H7 (cell line): ENCODE measurements at places on chromosomes 7 and 10. TPM values are rescaled to one million over a fixed set of nuclear protein-coding genes. Genes with fewer than 3 reads are reported as not detected.

DNA sequence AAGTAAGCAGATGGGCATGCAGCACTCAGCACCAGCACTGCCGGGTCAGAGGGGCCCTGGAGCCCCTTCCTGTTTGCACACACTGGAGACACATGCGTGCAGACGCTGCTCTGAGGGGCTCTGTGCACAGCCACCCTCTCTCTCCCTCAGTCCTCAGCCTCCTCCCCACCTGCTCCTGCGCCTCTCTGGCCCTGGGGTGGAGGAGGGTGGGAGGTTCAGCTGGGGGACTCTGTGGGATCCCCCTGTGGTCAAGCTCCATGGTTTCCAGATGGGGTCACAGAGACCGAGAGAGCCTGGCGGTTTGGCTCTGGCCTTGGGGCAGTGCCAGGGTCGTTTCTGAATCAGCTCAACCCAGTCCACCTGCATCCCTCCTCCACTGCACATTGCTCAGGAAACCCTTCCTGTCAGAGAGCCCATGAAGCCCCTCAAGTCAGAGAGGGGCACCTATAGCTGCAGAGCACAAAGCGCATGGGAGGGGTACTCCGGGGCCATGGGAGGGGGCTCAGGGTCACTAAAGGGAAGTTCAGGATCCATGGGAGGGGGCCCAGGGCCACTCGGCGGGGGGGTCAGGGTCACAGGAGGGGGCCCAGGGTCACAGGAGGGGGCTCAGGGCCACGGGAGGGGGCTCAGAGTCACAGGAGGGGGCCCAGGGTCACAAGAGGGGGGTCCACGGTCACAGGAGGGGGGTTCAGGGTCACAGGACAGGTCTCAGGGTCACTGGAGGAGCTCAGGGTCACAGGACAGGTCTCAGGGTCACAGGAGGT, 161.7 kb downstream of the ADARB2 start:
- DNase-seq = no peak

The CDHR3 gene
- 5.7 and 9.5 TPM in 2 replicates for total RNA-seq

DNA sequence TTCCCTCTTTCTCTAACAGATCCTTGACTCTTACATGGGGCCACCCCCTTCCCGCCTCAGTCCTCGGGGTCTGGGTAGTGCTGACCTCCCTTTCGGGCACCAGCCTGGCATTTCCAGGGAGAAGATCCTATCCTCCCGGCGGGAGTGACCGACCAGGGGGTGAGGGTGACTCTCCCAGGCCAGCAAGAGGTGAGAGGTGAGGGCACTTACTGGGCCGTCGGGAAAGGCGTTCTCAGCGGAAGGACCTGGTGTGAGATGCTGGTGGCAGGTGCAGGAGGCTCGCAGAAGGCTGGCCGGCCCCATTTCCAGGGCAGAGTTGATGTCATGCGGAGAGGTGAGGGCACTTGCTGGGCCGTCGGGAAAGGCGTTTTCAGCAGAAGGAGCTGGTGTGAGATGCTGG, 4.2 kb upstream of the FOXL3 start:
- DNase-seq = peak; percentile 40

DNA sequence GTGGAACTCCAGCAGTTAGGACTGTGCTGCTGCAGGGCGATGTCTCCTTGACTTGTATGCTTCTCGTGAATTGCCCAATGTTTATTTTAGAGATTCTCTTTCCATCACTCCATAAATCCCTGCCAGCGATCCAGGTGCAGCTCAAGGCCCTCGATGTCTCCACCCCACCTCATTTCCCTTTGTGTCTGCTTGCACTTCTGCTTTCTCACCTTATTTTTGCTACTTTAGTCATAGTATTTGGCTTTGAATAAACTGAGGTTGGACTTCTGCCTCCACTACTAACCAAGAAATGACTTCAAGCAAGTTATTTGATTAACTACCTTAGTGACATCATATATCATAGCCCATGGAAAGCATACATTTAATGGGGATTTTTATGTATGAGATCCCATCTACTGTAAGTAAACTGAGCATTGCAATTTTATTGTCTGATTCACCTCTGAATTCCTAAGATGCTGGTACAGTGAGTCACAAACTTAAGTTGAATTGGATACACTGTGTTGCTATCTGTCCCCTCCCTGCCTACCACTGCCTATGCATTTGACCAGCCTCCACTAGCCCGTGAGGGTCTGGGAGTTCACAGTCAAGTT, 255.8 kb downstream of the ABCA13 start:
- DNase-seq = no peak

DNA sequence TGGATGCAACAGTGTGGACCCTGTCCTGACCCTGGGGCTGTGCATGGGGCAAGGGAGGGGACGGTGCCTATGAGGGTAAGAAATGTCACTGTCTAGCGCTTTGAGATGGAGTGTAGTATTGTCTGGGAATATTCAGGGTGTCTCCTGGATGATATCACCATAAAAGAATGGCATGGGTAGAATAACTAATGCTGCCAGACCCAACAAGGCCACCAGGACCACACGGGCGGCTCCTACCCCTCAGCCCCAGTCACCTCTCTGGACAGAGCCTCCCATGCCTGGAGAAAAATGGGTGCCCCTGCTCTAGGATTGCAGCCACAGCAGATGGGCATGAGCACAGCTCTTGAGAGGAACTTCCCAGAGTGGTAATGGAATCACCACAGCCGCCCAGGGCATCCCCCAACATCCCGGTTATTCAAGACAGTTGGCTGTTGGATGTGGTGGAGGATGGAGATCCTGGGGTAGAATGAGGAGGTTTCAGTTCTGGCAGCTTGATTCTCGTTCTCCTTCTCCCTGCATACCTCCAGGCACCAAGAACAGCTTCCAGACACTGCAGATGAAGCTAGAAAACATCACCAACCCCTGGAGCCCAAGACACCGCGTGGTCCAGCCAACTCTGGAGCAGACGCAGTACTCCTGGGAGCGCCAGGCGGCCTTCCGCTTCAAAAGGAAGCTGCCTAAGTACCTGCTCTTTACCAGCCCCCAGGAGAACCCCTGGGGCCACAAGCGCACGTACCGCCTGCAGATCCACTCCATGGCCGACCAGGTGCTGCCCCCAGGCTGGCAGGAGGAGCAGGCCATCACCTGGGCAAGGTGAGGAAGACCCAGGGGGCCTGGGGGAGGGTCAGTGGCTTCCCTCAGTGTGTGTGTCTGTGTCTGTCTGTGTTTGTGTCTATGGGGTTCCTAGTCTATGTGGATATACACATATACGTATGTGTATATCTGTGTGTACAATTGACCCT, 6.2 kb downstream of the AOC1 start:
- peak; percentile 50 for DNase-seq

GRCh38 chr10:13643016-13643415, 56.3 kb downstream of the PRPF18 start:
- DNase-seq = no peak

DNA sequence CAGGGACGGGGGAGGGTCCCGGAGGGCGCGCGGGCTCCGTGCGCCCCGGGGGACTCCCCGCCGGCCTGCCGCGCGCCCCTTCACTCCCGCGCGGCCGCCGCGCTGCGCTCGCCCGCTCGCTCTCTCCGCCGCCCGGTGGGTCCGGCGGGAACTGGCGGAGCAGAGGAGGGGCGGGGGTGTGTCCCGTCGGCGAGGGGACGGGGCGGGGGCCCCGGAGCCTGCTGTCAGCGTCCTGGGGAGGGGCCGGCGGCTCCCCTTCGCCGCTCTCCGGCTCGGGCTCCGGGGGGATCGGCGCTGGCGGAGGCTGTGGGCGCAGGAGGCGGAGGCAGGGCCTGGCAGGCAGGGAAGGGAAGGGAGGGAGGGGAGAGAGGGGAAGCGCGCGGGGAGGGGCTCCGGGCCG, at the start of gene SH3PXD2A:
Gene SH3PXD2A (minus strand): TSS at position 153 of the 400 bp plus-strand sequence. CDS start 310 bp downstream, outside the sequence.
- DNase-seq = peak; percentile 92

DNA sequence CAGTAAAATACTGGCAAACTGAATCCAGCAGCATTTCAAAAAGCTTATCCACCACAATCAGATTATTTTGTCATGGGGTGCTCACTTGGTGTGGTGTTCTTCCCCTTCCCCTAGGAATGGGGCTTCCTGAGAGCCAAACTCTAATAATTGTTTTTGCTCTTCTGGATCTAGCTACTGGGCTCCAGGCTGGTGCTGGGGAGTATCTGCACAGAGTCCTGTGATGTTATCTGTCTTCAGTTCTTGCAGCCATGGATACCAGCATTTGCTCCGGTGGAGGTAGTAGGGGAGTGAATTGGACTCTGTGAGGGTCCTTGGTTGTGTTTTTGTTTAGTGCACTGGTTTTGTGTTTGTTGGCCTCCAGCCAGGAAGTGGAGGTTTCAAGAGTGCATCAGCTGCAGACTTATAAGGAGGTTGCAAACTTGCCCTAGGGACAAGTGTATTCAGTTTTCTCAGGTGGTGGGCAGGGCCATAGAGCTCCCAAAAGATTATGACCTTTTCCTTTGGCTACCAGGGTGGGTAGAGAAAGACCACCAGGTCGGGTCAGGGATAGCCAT, 308.5 kb upstream of the MAGI2 start:
- DNase-seq = no peak
